Memory B cell (primary cell): ENCODE measurements at places on chromosomes 2 and 18.

GRCh38 chr2:160918906-160919503, 241.2 kb upstream of the TANK start:
- no peaks in the 10 kb centered on the region for H3K4me1 ChIP-seq
- DNase-seq, result no peak
- no peak overlapping the region for H3K4me3 ChIP-seq
- no peak overlapping the region for H3K27ac ChIP-seq
- no peaks in the 10 kb centered on the region for H3K36me3 ChIP-seq

GRCh38 chr18:24942144-24942543, 409.8 kb downstream of the ZNF521 start:
- DNase-seq, result no peak
- no peaks in the 10 kb centered on the region for H3K27me3 ChIP-seq
- no peak overlapping the region for H3K4me3 ChIP-seq
- no peaks in the 10 kb centered on the region for H3K36me3 ChIP-seq
- H3K27ac ChIP-seq, result no peak overlapping the region
- H3K4me1 ChIP-seq, result no peaks in the 10 kb centered on the region

DNA sequence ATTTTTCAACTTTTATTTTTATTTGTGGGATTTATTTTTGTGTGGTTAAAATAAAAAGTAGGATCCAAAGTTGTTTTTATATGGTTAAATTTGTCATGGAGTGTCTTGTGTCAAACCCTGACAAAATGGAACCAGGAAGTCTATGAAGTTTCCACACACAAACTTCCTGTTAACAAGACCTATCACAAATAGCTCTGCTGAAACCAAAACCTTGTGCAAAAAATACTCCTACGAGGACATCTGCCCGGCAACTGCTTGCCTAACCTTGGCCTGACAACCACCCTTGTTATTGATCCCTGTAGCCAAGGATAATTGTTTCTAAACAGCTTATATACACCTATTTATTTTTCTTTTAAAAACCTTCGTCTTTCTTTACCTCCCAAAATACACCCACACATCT, 389.6 kb downstream of the TRIB2 start:
- no peak overlapping the region for H3K27ac ChIP-seq
- no peaks in the 10 kb centered on the region for H3K36me3 ChIP-seq
- H3K27me3 ChIP-seq, result peaks cover 2% of the 10 kb centered on the region
- H3K4me1 ChIP-seq, result no peaks in the 10 kb centered on the region

GRCh38 chr18:52657043-52657805, 317.2 kb downstream of the DCC start:
- no peak overlapping the region for H3K4me3 ChIP-seq
- DNase-seq, result no peak
- H3K4me1 ChIP-seq, result no peaks in the 10 kb centered on the region
- peaks cover 2% of the 10 kb centered on the region for H3K27me3 ChIP-seq
- H3K27ac ChIP-seq, result no peak overlapping the region

DNA sequence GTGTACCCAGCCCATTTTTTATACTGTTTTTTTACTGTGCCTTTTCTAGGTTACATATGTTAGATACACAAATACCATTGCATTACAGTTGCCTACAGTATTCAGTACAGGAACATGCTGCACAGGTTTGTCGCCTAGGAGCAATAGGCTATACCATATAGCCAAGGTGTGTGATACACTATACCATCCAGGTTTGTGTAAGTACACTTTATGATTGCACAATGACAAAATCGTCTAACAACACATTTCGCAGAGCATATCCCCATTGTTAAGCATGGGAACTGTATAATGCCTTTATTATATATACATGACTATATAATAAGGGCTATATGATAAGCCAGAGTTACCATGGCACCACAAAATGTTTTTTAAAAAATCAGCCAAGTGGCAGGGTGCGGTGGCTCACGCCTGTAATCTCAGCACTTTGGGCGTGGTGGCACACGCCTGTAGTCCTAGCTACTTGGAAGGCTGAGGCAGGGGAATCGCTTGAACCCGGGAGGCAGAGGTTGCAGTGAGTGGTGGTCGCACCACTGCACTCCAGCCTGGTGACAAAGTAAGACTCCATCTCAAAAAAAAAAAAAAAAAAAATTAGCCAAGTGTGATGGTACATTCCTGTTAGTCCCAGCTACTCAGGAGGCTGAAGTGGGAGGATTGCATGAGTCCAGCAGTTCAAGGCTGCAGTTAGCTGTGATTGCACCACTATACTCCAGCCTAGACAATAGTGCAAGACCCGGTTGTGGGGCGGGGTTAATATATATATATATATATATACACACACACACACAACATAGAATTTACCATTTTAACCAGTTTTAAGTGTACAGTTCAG, 2.8 kb upstream of the CENPA start:
- no peaks in the 10 kb centered on the region for H3K27me3 ChIP-seq
- peaks cover 3% of the 10 kb centered on the region for H3K4me1 ChIP-seq
- H3K27ac ChIP-seq, result no peak overlapping the region
- peaks cover 15% of the 10 kb centered on the region for H3K36me3 ChIP-seq
- no peak overlapping the region for H3K4me3 ChIP-seq

GRCh38 chr18:46418663-46419260, 238.3 kb downstream of the LOXHD1 start:
- no peak overlapping the region for H3K4me3 ChIP-seq
- H3K4me1 ChIP-seq, result peaks cover 4% of the 10 kb centered on the region
- no peaks in the 10 kb centered on the region for H3K36me3 ChIP-seq
- H3K27ac ChIP-seq, result no peak overlapping the region

- no peaks in the 10 kb centered on the region for H3K4me1 ChIP-seq
- H3K27ac ChIP-seq, result no peak overlapping the region
- DNase-seq, result no peak
- no peaks in the 10 kb centered on the region for H3K36me3 ChIP-seq
These were observed 53.7 kb downstream of the EDAR start for GRCh38 chr2:108935271-108935741.

DNA sequence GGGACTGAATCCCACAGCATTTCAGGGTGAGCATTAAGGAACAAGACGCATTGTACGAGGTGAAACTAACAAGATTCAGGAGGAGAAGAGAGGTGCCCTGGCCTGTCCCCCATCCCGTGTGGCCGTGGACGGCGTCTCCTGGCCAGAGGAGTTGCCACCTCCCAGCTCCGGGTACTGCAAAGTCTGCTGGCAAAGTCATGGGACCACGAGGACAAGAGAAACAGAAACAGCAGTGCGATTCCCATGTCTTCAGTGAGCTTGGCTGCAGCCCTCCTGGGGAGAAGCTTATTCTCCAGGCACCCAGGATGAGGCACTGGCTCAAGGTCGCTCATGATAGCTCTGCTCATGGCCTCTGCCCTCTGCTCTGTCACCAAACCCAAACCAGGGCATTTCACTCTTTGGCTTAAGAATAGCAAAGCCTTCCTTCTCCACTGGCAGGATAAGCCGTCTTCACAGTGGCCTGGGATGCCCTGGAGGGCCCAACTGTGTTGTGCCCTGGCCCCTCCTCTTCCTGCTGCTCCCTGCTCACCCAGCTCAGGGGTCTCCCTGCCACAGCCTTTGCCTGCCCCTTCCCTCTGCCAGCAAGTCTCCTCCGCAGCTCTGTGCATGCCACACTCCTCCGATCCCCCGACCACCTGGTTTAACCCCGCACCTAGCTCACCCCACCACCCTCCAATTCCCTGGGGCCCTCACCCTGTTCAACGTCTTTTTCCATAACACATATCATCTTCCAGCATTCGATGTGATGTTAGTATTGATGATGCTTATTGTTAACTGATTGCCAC, 144.8 kb downstream of the PXDN start:
- no peaks in the 10 kb centered on the region for H3K4me1 ChIP-seq
- H3K4me3 ChIP-seq, result no peak overlapping the region
- H3K27me3 ChIP-seq, result peaks cover 3% of the 10 kb centered on the region
- no peak overlapping the region for H3K27ac ChIP-seq
- H3K36me3 ChIP-seq, result no peaks in the 10 kb centered on the region
- no peak for DNase-seq

DNA sequence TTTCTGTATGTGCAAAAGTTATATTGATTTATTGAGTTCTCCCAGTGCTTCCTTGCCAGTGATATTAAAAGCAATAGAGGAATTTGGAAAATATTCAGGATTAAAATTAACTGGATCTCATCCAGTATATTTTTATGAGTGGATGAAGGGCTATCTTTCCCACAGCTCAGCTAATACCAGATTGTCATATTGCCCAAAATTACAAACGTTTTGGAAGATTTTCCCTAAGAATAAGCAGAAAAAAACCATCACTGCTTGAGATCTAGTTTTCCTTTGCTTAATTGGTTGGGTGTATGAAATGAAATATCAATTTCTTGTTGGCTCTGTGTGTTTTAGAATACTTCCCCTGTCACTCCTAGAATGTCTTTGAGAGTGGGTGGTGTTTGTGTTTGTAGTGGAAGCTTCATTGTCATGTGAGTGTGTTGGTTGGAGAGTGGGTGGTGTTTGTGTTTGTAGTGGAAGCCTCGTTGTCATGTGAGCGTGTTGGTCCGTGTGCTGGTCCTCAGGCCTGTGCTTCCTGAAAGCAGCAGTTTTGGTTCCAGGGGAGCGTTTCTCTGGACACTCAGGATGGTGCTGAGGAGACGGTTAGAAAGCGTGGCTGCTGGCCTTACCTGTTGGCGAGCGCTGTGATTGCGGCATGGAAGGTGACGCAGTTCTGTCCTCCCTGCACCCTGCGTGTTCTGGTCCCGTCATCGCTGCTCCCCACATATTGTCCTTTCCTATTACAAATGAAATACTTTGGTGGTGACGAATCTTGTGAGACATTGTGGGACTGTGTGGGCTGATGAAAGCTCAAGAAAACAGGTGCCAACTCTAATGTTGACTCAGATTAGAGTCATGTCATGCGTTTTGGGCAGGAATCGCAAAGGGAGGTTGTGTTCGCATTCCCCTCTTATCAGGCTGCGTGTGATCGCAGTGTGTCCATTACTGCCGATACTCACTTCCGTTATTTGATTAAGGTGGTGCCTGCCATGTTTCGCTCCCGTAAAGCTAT, 12.4 kb downstream of the ASB1 start:
- peaks cover 24% of the 10 kb centered on the region for H3K36me3 ChIP-seq
- H3K4me3 ChIP-seq, result no peak overlapping the region
- peak overlapping the region; percentile 35 for H3K27ac ChIP-seq
- peaks cover 23% of the 10 kb centered on the region for H3K4me1 ChIP-seq
- no peaks in the 10 kb centered on the region for H3K27me3 ChIP-seq

GRCh38 chr2:84846041-84846663, 34.7 kb downstream of the TRABD2A start:
- no peaks in the 10 kb centered on the region for H3K27me3 ChIP-seq
- DNase-seq, result no peak
- peaks cover 34% of the 10 kb centered on the region for H3K4me1 ChIP-seq
- H3K4me3 ChIP-seq, result peak overlapping the region; percentile 18
- H3K36me3 ChIP-seq, result peaks cover 5% of the 10 kb centered on the region
